NCI-H1417 treated with DMSO at 0.1 percent for 48 hours (cell line): ENCODE measurements at places on chromosomes 11 and 22.

- no peak for DNase-seq
Observed at GRCh38 chr11:68315171-68315920, 3.0 kb downstream of the LRP5 start.

DNA sequence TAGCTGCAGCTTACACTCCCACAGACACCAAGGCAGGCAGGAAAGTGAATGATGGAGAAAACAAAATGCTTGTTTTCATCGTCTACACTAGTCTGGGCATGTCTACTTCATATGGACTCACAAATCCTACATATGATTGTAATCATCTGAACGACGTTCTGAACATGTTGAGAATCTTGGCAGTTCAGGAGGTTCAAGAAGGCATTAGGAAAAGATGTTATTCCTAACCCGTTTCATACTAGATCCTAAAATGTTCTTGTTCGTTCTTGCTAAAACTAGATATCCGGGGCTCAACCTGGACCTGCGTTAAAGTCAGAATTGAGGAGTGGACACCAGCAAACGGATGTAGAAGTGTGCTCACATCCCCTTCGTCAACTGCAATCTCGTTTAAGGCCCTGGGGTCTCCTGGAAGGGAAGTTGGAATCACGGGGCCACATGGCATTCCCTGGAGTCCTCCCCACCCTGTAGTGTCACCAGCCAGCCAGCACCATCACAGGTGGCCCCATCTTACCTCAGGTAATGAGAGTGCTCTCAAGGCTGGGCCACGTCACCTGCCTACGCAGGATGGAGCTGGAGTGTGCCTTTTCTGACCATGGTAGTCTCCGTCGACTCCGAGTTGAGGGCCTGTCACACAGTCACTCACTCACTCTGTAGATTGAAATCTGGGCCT, 37.3 kb downstream of the C11orf58 start:
- DNase-seq, result no peak

DNA sequence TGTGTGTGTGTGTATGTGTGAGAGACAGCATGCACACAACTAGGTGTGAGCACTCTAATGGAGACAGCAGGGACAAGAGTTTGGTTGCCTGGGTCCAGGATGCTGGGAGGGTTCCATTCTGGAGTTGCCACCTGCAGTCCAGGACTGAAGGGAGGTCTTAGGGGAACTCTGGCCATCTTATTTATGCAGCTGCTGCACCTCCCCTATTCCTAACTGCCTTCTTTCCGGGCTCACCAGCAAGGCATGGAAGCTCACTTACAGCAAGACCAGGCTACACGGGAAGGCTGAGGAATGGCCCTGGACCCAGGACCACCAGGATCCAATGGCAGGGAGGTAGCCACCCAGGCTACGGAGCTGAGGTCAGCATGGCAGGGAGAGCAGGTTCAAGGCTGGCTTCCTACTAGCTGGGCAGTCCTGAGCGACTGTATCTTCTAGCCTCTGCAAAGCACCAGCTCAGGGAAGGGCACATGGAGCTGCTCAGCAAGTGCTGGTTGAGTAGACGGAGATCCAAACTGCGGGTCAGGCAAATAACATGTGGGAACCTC, 42.2 kb upstream of the B3GAT1 start:
- no peak for DNase-seq

DNA sequence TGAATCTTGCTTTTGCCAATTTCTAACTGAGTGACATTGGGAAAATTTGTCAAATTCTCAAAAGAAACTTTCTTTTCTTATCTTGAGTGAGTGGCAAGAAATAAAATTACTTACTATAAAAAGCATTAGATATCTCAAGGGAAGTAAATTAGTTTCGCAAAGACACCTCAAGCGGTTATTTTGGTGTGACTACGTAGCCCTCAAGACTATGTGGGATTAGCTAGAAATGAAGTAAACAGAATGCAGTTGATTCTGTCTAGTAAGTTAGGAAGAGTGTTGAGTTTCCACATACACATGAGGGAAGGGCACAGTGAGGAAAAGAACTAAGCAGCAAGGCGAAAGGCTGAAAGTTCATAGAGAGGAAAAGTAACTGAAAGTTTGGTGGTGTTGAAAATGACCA, 28.3 kb upstream of the MS4A6A start:
- no peak for DNase-seq

DNA sequence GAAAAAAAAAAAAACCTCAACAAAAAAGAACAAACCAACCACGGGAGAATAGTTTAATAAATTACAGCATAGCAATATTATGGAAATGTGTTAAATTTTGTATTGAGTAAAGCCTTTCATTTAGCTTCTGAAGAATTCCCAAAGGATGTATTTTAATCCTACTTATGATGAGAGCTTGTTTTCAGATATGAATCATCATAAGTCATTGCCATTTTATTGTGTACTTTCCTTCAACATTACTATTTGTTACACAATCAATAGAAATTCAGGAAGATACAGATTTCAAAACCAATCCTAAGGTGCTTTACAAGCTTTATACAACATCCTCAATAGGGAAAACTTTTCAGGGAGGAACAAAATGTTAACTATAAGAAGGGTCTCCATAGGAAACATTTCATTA, 200.6 kb upstream of the CTSC start:
- no peak for DNase-seq

- no peak for DNase-seq
Observed at GRCh38 chr11:61056571-61056970, 45.7 kb upstream of the CD5 start.

DNA sequence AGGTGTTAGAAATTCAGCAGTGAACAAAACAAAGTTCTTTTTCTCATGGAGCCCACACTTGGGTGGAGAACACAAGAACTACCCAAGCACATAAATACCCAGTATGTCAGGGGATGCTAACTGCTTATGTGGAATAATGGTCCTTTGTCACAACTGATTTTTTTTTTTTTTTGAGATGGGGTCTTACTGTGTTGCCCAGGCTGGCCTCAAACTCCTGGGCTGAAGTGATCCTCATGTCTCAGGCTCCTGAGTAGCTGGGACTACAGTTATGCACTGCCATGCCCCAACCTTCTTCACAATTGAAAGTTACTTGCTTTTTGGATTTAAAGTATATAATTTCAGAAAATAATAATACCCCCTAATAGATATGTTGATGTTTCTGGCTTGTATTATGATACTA, 122.6 kb upstream of the RASSF10 start:
- no peak for DNase-seq
